ENCODE measurements at places on chromosomes 16 and 17. TPM values are rescaled to one million over a fixed set of nuclear protein-coding genes. Genes with fewer than 3 reads are reported as not detected.

TMEM114 gene
- not detected for total RNA-seq

FOXN1 gene
- not detected for total RNA-seq

- no peaks in the 10 kb centered on the region for H3K36me3 ChIP-seq
- H3K27me3 ChIP-seq, result peaks cover 2% of the 10 kb centered on the region
- H3K4me1 ChIP-seq, result no peaks in the 10 kb centered on the region
- H3K4me3 ChIP-seq, result no peak overlapping the region
- H3K27ac ChIP-seq, result no peak overlapping the region
- DNase-seq, result no peak
These were observed 101.8 kb upstream of the CDH13 start for GRCh38 chr16:82524976-82525375.

DNA sequence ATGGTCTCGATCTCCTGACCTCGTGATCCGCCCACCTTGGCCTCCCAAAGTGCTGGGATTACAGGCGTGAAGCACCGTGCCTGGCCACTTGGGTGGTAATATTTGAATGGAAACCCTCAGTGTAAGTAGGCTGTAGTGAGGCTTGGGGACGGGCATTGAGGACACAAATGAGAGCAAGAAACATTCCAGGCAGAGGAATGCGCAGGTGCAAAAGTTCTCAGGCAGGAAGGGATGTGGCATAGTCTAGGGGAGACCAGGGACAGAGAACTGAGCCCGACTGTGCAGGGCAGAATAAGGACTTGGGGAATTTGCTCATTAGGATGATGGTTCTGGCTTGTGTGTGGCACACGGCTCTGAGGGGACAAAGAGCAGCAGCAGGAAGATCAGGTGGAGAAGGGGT, 54.8 kb downstream of the GRB2 start:
- H3K27ac ChIP-seq, result no peak overlapping the region
- no peak for DNase-seq

GRCh38 chr16:57265850-57266530, 18.5 kb downstream of the PLLP start:
- peaks cover 11% of the 10 kb centered on the region for H3K27me3 ChIP-seq
- DNase-seq, result no peak
- H3K27ac ChIP-seq, result no peak overlapping the region
- no peaks in the 10 kb centered on the region for H3K4me1 ChIP-seq
